ENCODE measurements at places on chromosomes 16 and 17.

GRCh38 chr17:34624767-34625383 is 45.5 kb downstream of the TMEM132E start:
- no peak for DNase-seq

- DNase-seq: peak; percentile 39
Observed at GRCh38 chr17:8210761-8211458, 535 bp upstream of the AURKB start.

- DNase-seq: no peak
Observed at GRCh38 chr17:12619459-12620199, 46.1 kb upstream of the MYOCD start.

GRCh38 chr17:43771463-43771862 is 7.3 kb downstream of the DUSP3 start:
- no peak for DNase-seq

DNA sequence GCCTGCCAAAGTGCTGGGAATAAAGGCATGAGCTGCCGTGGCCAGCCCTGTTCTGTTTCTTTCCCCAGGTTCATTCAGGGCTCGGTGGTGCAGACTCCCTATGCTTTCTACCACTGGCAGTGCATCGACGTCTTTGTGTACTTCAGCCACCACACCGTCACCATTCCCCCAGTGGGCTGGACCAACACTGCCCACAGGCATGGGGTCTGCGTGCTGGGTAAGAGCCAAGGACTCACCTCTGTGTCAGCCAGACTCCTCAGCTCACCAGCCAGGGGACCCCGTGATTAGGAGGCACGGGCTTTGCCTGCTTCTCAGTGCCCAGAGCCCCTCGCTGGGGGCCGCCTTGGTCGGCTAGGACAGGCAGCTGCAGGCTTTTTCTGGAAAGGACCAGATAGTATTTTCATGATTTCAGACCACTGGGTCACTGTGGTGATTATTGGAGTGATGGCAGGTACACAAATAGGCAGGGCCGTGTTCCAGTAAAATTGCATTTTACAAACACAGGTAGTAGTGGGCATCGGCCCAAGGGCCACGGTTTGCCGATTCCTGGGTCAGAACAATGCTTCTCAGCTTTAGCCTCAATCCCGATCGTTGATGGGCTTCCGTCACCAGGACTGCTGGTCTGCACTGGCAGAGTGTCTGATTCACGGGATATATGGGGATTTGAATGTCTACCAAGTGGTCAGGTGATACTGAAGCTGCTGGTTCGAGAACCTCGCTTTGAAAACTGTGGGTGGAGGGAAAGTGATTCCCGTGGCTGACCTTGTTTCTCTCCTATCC is 5.0 kb downstream of the ENGASE start:
- no peak for DNase-seq

- DNase-seq: no peak
Observed at GRCh38 chr17:20825539-20825938, 217.3 kb downstream of the USP22 start.

DNA sequence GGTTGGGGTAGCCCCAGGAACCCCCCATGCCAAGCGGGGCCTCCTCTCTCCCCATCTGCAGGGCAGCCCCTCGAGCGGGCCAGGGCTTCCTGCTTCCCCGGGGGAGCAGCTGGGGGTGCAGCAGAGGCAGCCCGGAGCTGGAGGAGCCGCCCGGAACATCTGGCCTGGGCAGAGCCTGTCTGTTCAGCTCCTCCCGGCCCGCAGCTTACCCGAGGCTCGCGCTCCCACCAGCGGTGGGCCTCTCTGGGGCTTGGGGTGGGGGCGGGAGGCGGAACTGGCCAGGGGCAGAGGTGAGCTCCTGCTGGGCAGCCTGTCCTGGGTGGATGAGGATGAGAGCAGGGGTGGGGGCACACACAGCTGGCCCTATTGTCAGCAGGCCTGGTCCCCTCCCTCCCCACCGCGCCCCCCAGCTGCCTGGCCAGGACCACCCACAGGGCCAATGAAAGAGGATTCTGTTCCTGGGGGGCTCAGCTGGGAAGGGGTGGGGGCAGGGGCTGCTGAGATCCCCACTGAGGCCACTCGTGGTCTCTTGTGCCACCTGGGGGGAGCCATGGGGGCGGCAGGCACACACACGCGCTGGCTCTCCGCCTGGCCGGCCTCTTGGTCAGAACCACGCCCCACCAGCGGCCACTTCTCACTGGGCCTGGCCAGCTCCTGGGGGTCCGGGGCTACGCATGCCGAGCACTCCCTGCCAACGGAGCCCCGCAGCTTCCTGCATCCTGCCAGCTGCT is 34.7 kb downstream of the BAHCC1 start:
- no peak for DNase-seq

DNA sequence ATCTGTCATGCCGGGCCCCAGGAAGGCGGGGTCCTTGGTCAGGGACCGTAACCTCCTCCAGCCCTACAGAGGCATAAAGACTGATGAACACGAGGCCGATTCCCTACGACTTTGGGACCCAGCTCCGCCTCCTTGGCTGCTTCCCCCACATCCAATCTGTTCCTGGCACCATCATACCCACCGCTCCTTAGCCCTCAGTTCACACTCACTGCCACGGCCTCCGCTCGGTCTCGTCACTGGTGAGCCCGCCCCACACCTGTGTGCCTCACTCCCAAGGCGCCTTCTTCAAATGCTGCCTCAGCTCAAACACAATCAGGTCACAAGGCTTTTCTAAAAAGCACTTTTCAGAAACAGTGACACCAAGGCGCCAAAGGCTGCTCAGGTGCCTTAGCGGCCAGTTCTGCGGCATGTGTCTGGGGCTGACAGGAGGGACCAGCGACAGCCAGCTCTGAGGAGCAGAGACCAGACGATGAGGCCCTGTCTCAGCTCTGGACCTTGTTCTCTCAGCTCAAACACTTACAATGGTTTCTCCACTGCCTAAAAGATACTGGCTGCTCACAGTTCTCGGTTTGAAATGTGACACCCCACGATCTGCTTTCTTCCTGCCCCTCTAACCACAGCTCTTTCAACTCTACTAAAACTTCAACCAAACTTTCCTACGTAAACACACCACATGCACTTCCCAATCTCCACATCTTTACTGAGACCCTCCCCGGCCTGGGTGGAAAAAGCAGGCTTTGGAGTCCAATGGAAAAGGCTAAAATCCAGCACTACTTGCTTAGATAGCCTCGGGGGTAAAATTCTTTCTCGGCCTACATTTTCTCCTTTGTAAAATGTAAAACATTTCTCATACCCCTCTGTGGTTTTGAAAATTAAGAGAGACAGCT is 33.2 kb downstream of the CYB5D2 start:
- no peak for DNase-seq

Measured in colonic mucosa (tissue), 4 donors.